Stimulated activated CD8-positive, alpha-beta memory T cell treated with anti-CD3 and anti-CD28 coated beads, Interleukin-15, amount 100 ng/mL, for 48 hours (primary cell): ENCODE measurements at places on chromosomes 16 and 17.

- no peak for DNase-seq
These were observed 21.3 kb upstream of the PIK3R6 start for GRCh38 chr17:8888704-8889302.

DNA sequence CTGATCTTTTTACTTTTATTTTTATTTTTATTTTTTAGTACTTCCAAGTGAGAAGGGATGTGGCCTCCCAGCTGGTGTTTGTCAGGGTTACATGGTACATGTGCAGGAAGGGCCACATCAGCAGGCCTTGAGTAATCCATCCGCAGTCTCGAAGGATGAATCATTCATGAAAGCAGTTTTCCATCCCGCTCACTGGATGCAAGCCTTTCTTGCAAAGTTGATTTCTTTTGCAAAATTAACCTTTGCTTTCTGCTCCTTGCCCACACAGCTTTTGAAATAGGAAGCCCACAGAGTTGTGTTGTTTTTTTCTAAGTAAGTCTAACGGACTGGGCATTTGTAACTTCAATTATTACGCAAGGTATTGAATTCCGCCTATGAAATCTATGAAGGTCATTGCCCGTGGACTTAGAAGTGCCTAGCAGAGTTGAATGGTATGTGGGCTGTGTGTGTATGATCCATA is 157.4 kb downstream of the PRKCA start:
- no peak for DNase-seq

- no peak for DNase-seq
These were observed 5.8 kb downstream of the CDIPT start for GRCh38 chr16:29857133-29857760.

GRCh38 chr17:64328859-64329531 is 61.7 kb downstream of the PECAM1 start:
- DNase-seq: no peak

GRCh38 chr17:51322390-51323029 is 62.2 kb downstream of the UTP18 start:
- no peak for DNase-seq

- no peak for DNase-seq
These were observed 45.9 kb downstream of the JPH3 start for GRCh38 chr16:87648236-87648635.

DNA sequence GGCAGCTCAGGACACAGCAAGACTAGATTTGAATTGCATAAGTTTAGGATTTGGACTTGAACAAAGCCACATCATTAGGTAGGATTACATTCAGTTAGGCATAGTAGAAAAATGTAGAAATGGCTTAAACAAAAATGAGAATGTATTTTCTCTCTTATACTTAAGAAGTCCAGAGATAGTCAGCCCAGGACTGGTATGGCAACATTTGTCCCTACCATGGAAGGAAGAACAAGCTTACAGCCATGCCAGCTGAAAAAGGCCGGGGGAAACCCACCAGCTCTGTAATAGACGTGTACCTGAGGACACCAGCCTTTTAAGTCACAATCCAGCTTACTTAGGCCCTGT is 11.2 kb upstream of the TMIGD1 start:
- no peak for DNase-seq

- no peak for DNase-seq
These were observed 612.3 kb upstream of the EEF2KMT start for GRCh38 chr16:5709889-5710288.

- no peak for DNase-seq
These were observed 36.2 kb downstream of the USP10 start for GRCh38 chr16:84735849-84736586.

GRCh38 chr17:73132085-73132492 is 32.7 kb upstream of the SSTR2 start:
- no peak for DNase-seq

DNA sequence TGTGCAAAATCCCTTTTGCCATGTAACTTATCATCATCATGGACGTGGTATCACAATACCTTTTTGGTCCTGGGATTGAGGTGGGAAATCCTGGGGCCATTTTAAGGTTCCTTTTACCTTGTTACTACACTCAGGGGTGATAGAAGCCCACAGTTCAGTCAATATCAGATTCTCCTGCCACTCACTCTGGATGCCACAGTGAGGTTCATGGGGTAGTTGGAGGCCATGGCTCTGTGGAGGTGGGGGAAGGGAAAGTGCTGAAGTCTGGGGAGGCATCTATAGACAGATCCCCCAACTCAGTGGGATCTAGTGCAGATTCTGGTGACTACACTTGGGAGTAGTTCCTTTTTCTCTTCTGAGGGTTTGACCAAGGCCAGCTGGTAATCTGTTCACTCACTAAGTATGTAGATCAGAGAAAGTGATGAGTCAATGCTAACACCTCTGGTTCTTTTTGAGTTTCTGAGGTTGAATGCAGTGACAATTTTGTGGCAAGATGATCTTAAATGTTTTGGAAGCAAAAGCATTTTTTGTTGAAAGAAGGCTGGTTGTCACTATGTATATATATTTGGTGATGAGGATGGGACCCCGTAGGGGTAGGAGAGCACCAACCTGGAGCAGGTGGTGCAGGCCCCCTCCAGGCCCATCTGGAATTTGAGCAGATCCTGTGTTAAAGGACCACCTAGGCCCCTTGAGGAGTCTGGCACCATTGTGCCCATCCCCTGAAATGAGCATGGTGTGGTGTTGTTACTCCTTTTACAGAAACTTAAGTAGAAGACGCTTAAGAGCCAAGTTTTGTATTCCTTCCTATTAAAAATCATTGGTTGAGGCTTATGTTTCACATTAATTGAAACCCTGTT is 18.8 kb upstream of the IRF8 start:
- DNase-seq: no peak

DNA sequence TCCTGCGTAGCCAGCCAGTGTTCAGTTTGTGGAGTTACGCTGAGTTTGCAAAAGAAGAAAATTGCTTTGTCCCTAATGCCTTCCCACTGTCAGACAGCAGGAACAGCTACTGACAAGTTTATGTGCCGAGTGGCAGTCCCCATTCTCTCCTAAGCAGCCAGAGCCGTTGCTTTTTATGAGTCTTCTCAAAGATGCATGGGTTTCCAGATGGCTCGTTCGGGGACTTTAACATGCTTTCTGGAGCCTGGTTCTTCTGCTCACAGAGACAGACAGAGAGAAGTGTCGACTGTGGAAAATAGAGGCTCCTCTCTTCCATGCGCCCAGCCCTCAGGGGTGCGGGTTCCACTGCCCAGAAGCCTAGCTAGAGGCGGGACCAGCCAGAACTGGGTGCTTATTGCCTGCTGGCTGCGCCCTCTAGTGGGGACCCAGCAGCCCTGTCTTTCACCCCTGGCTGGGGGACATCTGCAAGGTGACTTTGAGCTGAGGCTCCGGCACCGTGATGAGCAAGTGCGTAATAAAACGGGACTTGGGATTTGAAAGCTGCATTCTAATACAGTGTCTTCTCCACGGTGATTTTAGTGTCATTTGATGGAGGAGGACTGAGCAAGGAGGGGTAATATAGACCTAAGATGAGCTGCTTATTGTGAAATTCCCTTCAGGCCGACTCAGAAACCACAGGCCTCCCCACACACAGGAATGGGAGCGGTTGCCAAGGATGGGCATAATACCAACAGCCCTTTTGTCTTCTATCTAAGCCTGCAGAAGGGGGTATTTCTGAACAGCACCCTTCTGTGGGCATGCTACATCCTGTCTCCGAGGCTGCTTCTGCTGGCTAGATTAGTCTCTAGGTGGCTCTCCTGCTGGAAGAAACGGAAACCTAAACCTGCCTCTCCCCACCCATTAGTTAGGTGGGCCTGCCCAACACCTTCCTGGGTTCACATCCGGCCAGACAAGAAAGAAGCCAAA is 73.1 kb downstream of the CCDC182 start:
- DNase-seq: no peak

DNA sequence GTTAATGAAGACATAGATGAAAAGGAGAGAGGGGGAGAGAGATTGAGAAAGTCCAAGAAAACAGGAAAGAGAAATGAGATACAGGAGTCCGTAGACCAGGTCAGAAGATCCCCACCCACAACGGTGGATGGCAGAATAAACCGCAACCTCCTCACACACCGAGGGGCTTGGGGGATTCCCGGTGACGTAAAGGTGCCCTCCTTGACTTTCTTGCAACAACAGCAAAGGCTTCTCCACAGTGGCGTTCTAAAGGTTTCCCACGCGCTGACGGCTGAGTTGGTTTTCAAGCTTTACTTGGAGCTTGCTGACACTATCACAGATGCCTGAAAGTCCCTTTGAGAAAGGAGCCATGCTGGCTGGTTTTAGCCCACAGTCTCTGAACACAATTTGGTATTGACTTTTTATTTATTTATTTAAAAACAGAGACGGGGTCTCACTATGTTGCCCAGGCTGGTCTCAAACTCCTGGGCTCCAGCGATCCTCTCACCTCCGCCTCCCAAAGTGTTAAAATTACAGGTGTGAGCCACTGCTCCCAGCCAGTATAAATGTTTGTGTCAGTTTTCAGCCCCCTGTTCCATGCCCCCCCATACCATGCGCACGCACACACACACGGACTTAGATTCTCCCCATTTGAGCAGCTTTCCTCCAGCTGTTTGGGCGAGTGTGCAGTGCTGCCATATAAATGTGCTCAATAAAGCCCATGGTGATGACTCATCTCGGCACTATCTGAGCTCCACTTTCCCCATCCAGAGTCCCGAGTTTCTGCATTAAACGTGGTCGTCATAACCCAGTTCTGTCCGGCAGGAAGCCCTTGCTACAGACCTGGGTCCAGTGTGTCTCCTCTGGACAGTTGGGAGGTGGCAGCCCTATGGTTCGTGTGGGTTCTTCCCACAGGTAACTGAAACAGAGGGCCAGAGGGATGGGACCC is 33.0 kb upstream of the SEC14L1 start:
- peak; percentile 84 for DNase-seq

DNA sequence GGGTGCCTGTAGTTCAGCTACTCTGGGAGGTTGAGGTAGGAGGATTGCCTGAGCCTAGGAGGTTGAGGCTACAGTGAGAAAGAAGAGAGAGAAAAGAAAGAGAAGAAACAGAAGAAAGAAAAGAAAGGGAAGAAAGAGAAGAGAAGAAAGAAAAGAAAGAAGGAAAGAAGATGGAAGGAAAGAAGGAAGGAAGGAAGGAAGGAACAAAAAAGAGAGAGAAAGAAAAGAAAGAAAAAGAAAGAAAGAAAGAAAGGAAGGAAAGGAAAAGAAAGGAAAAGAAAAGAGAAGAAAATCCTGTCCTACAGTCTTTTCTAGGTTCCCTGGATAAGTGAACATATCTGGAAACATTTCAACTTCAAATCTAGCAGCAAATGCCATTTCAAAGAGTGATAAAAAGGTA is 29.6 kb upstream of the PHLPP2 start:
- no peak for DNase-seq

DNA sequence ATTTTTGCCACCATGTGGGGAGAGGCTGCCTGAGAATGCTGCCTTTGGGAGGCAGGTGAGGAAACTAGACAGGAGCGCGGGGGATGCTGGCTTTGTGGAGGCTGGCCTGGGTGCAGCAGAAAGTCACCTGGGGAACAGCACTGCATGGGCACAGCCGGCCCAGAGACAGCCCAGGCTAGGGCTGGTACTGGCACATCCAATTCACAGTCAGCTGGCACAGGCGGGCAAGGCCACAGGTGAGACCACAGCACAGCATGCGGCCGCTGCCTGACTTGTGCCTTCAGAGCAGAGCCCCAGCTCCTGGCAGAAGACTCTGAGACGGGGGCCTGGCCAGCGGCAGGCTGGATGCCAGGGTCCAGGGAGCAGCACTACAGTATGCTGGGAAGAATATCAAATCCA is 16.6 kb upstream of the PITPNM3 start:
- no peak for DNase-seq

- DNase-seq: no peak
These were observed 160.3 kb downstream of the RPTOR start for GRCh38 chr17:80704894-80705293.

GRCh38 chr17:61551255-61551742 is 39.7 kb downstream of the NACA2 start:
- DNase-seq: no peak

- no peak for DNase-seq
These were observed 344 bp downstream of the CNTNAP4 start for GRCh38 chr16:76277460-76278030.

DNA sequence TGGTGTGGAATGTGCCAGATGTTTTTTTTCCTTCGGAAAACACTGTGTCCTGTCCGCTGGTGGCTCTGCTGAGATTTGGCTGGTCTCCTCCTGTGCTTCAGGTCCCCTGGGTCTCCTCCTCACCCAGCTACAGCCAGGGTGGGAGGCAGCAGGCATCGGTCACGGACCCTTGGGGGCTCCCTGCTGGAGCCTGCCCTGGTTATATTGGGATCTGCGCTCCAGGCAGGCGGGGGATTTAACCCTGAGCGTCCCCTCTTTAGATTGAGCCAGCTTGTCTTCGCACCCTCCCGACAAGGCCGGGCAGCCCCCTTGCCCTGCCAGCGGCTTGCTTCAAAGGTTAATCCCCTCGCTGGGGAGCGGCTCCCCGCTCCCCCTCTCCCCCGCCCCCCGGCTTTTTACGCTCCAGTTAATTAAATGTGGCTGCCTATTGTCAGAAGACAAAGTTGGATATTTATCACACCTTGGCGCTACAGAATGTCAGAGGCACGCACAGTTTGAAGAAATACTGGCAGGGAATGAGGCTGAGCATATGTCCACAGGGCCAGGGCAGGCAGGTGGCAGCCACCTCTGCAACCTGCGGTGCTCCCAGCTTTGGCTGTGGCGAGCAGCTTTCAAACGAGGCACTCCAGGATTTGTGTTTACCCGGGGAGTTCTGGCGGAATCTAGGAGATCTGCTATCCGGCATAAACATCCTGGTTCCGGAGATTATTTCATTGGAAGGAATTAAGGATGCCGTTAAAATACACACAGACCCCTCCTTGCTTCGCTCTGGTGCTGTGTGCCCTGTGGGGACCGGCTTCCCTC is 38.2 kb upstream of the GSE1 start:
- no peak for DNase-seq

- no peak for DNase-seq
These were observed 206.5 kb downstream of the ABCC12 start for GRCh38 chr16:47949276-47949675.

DNA sequence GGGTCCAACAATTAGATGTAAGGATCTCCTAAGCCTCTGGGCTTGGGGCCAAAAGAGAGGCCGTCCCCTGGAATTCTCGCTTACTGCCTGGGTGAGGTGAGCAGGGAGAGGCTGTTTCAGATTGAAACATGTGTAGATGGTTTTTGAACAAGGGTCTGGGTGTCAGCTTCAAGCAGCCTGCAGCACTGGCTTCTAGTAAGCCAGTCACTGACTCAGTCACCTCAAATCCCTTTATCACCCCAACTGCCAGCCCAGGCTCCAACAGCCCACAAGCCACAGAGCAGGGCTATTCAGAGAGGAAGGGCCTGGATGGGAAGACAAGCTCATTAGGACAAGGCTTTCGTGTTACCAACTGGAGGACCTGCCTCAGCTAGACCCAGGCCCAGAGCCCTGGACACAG is 180.2 kb downstream of the CCT6B start:
- no peak for DNase-seq

- DNase-seq: no peak
These were observed 3.8 kb upstream of the RASL10B start for GRCh38 chr17:35727635-35728034.

- DNase-seq: no peak
These were observed 40.9 kb downstream of the CREBBP start for GRCh38 chr16:3839402-3840184.
